C1 segment of cervical spinal cord (tissue), 14 donors: ENCODE measurements at places on chromosomes 6 and 20.

DNA sequence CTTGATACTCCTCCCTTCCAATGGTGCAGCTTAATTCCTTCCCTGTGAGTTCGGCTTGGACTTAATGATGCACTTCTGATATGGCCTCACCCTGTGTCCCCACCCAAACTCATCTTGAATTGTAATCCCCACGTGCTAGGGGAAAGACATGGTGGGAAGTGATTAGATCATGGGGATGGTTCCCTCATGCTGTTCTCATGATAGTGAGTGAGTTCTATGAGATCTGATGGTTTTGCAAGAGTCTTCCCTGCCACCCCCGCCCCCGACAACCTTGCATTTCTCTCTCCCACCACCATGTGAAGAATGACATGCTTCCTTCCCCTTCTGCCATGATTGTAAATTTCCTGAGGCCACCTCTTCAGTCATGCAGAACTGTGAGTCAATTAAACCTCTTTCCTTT, 50.3 kb upstream of the HLA-G start:
- DNase-seq: no peak

DNA sequence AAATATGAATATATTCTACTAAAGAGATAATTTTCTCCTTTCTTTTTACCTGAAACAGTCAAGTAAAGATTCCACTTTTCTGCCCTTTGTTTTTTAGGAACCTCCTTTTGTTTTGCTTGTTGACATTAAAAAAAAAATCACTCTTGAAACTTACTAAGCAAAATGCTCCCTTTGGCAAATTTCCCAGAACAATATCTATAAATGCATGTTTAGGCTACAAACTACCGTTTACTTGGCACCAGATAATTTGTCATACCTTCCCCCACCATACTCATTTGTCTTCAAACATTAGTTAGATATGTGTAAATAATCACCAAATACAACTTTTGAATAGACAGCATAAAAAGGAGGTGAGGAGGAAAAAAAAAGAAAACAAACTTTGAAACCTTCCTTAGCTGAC, 604.7 kb downstream of the RFPL4B start:
- DNase-seq: no peak

GRCh38 chr6:158860279-158860865, 41.2 kb upstream of the EZR start:
- DNase-seq: no peak

DNA sequence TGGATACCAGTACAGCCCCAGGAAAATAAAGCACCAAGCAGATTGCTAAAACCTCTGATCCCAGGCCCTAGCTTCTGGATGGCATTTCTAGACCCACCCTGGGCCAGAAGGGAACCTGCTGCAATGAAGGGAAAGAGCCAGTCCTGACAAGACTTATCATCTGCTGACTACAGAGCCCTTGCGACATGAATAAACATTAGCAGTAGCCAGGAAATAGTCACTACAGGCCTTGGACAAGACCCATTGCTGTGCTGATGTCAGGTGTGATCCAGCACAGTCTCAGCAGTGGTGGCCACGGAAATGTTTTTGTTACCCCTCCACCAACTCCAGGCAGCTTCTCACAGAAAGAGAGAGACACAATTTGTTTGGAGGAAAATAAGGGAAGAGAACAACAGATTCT, 399.3 kb downstream of the HAO1 start:
- DNase-seq: no peak

GRCh38 chr20:5316188-5317158, at the start of gene PROKR2:
Gene PROKR2 (minus strand): TSS chr20:5316954. CDS start chr20:5314369, 2,585 bp downstream.
- DNase-seq: no peak

DNA sequence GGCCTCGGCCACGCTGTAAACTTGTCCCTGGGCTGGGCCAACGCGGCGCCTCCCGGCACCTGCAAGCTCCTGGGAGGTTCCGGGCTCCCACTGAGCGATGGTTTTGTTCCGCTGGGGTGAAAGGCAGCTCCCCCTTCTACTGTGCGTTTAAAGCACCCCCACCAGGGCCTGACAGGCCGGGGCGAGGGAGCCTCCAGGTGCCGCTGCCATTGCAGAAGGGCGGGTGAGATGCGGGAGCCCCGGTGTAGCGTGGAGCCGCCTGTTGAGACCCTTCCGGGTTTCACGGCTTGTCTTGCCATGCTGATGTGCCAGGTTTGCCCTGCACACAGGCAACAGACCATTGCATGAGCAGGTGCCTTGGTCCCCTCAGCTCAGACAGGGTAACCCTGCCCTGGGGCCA, 2.9 kb downstream of the COL20A1 start:
- no peak for DNase-seq

- DNase-seq: no peak
Observed at GRCh38 chr6:68039641-68040311, 595.3 kb upstream of the ADGRB3 start.

GRCh38 chr6:95431637-95432228, 145.6 kb upstream of the MANEA start:
- no peak for DNase-seq

DNA sequence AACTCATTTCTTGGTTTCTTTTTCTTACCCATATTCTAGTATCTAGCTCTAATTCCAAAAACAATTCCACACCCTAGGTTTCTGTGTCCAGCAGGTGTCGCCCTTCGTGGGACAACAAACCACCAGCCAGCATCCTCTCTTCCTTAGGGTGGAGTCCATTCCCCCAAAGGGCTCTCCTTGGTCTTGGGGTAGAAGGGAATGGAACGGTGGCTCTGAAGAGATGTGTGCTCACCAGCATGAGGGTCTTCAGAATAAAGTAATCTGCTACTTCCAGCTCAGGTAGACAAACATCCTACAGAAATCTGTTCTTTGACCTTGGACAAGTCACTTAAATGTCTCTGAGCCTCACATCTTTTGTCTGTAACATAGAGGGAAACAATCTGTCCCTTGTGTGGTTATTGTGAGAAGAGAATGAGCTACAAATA, 7.2 kb downstream of the HLA-DMB start:
- no peak for DNase-seq

DNA sequence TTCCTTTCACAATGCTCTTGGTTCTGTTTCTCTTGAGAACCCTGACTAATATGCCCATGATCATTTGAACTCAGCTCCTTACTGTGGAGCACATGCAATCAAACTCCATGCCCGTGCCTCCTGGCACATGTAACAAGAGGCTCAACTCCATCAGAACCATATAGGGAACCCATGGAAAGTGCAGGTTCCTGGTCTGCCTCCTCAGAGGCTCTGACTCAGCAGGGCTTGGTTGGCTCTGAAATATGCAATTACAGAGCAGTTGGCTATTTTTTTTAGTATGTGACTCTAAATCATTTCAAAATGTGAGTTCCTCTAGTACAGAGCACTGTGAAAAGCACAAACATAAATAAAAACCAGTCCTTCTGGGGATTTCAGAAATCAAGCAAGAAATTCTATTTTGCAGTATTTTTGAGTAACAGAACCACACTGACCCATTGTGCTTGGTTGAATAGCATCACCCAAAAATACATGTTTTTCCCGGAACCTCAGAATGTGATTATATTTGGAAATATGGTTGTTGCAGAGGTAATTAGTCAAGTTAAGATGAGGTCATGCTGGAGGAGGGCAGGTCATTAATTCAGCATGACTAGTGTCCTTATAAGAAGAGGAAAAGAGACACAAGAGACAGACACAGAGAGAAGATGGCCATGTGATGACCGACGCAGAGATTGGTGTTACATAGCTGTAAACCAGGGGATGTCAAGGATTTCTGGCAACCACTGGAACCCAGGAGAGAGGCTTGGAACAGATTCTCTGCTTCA, 13.2 kb upstream of the MAP3K4 start:
- DNase-seq: no peak

DNA sequence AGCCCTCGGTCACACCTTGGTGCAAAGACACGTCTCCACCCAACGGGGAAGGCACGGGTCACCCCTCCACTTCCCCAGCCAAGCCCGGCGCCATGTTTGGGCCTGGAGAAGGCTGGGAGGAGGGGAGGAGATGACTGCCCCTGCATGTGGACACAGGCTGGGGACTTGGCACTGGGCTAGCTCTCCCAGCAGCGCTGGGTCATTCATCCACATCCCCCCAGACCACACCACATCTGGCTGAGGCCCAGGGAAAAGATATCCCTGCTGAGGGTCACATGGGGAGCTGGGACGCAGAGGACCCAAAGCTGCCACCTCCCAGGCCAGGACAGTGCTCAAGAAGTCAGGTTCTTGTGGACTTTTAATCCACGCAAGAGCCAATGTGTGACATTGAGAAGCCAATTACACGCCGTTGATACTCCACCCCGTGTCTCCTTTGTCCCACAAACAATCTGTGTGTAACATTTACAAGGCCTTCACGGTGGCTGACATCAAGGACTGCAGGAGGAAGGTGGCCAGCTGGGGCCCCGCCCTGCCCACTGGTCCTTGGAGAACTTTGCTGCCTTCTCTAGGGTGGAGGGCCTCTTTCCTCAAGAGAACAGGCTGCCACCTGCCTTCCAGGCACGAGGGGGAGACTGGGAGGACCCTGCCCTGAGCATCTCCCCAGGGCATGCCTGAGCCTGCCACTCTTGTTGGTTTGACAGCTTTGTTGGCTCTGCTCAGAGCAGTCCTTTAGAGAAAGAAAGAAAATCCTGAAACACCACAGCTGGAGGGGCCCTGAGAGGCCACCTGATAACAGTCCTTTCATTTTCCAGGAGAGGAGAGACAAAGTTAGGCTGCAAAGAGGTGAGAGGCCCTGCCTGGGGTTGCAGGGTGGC, 5.3 kb upstream of the IP6K3 start:
- no peak for DNase-seq

GRCh38 chr6:65996096-65996495, 289.1 kb upstream of the EYS start:
- no peak for DNase-seq

- no peak for DNase-seq
Observed at GRCh38 chr6:105402090-105402938, 568 bp downstream of the PREP start.

GRCh38 chr6:119395192-119395591, 45.6 kb upstream of the MAN1A1 start:
- no peak for DNase-seq
